ENCODE measurements at places on chromosomes 16 and 17.

GRCh38 chr17:35523296-35523695 lies 14.2 kb downstream of the SLFN12L start:
- no peak for DNase-seq

DNA sequence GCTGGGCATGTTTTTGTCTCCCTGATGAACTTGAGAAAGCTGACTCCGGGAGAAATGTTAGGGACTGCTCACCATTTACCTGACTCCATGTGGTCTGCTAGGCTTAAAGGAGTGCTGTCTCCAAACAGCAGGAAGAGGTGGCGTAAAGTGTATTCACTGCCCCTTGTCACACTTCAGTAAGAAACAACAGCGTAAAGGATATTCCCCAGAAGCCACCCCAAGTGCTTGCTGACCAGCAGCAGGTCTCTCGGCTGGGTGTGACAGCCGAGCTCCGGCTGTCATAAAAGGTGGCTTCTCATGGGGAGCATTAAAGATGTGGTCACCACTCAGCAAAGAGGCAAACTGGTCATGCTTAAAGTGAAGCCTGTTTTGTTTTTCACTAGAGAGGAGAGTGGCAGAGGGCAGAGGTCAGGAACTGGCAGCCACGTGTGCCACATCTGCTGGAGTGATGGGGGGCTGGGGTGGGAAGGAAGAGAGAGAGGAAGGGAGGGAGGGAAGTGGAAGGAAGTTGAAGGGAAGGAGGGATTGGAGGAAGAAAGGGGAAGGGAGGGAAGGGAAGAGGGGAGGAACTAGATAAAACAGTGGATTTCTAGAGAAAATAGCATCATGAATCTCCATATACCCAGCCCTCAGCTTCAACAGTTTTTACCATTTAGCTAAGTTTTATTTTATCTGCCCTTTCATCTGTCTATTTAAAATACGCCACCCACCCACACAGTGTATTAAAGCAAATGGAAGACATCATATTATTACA lies 119.3 kb downstream of the CLEC16A start:
- no peak for DNase-seq

DNA sequence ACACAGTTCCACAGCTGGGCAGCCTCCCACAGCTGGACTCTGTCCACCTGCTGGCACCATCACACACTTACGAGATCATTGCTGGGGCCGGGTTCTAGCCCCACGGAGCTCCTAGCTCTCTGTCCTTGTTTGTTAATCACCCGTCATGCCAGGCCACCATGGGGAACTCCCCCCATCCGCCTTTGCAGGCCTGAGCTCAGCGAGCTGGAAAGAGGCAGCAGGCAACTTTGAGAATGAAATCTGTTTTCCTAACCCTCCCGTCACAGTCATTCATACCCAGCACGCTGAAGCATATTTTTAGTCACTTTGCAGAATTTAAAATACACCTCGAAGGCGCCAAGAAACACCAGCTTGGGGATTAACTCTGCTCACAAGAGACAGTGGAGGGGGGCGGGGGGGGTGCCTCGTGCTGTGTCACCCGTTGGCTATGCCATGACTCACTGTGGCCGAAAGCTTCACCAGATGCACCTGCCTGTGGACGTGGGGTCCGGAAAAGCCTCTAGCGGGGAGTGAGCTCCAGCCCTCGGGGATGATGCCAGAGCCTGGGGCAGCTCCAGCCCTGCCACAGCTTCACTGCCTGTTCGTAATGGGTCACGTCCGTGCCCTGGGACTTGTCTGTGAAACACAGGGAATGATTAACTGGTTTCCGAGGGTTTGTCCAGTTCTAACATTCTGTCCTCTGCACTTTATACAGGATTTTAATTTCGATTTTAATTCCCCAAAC lies 1.4 kb upstream of the SPNS2 start:
- no peak for DNase-seq

- DNase-seq, result peak; percentile 49
These were observed 20.0 kb upstream of the RNF135 start for GRCh38 chr17:30950669-30951399.

- DNase-seq, result no peak
These were observed 110.8 kb upstream of the ZNF750 start for GRCh38 chr17:82950525-82951102.

- DNase-seq, result no peak
These were observed 52.4 kb downstream of the WDR45B start for GRCh38 chr17:82595893-82596292.

DNA sequence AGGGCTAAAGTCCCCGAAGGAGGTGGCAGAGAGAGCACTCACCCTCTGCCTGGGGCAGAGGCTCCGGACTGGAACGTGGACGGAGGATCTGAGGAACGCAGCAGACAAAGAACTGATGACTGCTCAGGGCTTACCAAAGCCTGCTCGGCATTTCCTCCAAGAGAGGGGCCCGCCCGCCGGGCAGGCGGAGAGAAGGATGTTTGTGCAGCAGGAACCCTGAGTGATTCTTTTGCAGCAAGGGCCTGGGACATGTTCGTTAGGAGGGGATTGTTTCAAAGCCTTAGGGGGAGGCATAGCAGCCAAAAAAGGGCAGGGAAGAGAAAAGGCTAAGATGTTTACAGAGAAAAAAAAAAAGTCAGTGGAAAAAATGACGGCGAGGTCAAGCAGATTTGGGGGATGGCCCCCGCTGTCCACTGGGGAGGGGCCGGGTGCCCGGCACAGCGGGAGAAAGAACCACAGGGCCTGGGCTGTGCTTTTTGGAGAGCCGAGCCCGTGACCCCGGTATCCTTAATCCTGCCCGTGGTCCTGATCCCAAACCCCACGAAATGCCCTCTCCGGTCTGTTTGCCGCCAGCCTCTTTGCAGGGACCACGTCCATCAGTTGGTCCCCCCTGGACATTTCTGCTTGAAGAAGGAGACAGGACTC lies 129.3 kb downstream of the NTN1 start:
- DNase-seq, result no peak

DNA sequence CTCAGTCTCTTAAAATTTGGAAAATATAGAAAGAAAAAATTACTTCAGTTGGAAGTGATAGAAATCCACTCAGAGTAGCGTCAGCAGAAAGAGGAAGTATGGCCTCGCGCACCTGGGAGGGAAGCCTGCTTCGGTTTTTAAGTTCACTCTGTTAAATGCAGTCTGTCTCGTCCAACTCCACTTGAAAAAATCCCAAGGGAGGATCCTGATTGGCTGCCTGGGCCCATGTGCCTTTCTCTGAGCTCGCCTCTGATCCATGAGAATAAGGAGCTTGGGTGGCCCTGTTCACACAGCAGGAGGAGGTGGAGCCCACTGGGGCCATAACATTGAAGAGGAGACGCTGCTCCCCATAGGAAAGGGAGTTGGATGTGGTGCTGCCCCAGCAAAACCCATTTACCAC lies 40.7 kb downstream of the DNAJA2 start:
- DNase-seq, result no peak

- no peak for DNase-seq
These were observed 6.2 kb downstream of the TMEM97 start for GRCh38 chr17:28325211-28325610.

GRCh38 chr16:52557236-52557635 lies 10.3 kb upstream of the TOX3 start:
- DNase-seq, result no peak

DNA sequence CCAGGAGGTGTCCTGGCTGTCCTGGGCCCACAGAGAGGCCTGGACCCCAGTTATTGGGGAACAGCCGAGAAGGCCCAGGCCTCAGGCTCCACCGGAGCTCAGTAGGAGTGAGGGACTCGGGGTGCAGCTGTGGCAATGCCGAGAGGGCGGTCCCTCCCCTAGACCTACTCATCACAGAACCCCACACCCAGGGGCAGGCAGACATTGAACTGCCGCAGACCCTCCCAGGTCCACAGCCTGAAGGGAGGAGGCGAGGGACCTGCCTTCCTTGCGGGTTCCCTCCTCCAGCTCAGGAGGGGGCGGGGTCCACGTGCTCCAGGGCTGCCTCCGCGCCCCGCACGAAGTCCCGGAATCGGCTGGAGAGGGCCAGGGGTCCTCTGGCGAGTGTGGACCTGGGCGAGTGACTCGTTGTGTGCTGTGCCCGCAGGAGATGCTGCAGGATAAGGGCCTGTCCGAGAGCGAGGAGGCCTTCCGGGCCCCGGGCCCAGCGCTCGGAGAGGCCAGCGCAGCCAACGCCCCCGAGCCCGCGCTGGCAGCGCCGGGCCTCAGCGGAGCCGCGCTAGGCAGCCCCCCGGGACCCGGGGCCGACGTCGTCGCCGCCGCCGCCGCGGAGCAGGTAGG lies 3.9 kb downstream of the TBX4 start:
- no peak for DNase-seq

- DNase-seq, result no peak
These were observed 146.3 kb upstream of the PIRT start for GRCh38 chr17:10984220-10984619.

DNA sequence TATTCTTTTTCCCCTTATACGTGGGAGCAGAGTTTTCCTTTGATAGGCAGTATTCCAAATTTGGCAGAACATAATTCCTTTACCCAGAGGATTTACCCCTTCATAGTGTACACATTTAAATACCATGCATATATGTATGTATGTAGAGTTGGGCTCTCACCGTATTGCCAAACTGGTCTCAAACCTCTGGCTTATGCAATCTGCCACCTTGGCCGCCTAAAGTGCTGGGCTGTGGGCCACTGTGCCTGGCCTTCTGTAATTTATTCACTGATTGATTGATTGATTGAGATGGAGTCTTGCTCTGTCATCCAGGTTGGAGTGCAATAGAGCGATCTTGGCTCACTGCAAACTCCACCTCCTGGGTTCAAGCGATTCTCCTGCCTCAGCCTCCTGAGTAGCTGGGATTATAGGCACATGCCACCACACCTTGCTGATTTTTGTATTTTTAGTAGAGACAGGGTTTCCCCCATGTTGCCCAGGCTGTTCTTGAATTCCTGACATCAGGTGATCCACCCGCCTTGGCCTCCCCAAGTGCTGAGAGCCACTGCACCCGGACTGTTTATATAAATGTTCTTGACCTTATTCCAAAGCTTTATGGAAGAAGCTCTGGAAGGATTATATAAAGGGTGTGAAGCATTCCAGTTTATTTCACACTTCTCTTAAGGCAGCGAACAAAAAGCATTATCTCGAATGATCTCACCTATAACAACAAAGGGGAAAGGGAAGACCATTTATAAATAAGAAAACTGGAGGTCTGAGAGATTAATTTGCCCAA lies 14.9 kb downstream of the GLG1 start:
- DNase-seq, result no peak

GRCh38 chr17:70378076-70378475 lies 208.7 kb downstream of the KCNJ2 start:
- no peak for DNase-seq

DNA sequence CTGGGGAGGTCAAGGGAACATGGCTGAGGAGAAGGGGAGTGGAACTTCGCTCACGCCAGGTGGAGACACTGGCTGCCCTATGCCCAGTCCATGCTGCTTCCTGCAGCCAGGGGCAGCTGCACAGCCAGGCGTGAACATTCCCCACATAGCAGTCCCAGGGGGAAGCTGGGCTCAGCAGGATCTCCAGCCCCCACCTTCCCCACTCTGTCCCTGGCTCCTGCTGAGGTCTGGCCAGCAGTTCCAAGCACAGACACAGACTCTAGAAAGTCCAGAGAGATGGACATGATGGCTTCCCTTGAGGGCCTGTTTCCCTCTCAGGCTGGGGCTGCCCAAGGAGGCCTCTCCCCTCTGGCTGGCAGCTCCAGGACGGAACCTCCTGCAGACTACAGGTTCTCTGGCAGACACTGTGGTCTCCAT lies 9.3 kb downstream of the JUP start:
- DNase-seq, result no peak

DNA sequence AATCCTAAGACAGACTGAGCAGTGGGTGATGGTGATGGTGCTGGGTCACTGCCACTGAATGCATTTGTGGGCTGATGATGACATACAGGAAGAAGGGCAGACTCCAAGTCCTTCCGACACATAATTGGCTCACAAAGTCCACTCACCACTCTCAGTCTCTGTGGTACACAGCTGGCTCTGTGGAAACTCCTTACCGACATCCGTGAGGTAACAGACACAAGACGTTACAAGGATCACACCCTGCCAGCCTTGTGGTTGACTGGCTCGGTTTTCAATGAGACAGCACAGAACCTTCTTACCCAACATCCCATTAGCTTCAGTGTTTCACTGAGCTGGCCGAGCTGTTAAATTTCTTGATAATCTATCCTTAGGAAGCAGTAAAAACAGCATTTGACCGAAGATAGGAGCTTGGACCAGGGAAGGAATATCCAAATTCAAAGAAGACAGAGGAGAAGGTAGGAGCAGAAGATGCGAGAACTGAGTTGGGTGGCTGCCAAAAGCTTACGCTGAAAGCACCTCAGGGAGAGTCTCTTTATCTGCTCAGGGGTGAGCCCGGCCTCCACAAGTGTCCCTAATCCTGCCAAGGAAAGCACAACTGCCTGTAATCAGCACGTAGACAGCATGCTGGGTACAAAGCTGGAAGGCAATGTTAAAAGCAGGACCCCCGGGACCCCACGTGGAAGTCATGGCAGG lies 5.5 kb upstream of the MXRA7 start:
- DNase-seq, result no peak

DNA sequence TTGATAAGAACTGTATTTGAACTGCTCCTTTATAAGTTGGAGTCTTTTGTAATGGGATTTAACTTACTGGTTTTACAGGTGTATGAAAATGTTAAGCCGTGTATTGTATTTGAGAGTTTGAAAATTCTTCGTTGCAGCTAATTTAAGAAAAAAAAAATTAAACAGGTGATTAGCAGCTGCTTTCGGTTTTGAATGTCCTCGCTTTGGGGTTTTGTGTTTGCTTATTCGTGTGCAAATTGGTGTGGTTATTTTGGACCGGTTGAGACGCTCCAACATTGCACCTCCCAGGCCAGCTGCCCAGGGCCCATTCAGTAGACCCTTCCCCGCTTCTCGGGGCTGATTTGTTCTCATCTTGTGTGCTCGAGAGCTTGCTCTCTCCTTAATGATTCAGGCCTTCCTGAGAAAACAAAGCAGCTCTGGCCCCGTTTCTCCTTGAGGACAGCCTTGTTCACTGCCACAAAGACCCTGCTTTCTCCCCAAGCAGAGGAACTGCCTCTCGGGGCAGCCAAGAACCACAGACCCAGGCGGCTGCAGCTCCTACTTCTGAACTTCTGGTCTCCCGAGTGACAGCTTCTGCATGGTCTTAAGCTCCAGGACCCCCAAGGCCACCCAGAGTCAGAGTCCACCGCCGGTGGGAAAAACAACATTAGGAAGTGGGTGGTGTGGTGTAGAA lies 100.5 kb downstream of the MSI2 start:
- peak; percentile 50 for DNase-seq

- DNase-seq, result no peak
These were observed 1308.4 kb downstream of the CDH8 start for GRCh38 chr16:60727851-60728250.

DNA sequence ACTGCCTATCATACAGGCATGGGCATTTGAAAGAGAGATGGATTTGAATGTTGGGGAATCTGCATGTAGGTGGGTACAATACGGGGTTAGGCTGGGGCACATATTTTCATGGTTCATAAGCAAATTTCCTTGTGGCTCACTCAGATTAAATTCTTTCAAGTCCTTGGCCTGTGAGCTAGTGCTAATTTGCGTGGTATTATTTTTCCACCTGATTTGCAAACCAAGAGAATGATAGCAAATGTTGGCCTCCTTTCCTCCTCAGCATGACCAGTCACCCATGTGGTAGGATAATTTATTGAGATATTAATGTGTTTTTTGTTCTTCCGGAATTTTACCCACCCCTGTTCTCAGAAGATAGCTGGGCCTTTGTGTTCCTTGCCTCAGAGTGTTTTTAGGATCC lies 22.9 kb downstream of the FAM20A start:
- no peak for DNase-seq

- DNase-seq, result no peak
These were observed 91.0 kb downstream of the SPACA3 start for GRCh38 chr17:33082529-33083173.

GRCh38 chr17:29591146-29591736 lies 1.7 kb upstream of the ANKRD13B start:
- DNase-seq, result peak; percentile 32

- no peak for DNase-seq
These were observed 42.4 kb upstream of the ZNF629 start for GRCh38 chr16:30829130-30830071.

Data from midbrain (tissue), 1 donor.